ENCODE measurements at places on chromosomes 12 and 14. TPM values are rescaled to one million over a fixed set of nuclear protein-coding genes. Genes with fewer than 3 reads are reported as not detected.

- DNase-seq, result no peak
Observed at GRCh38 chr14:87397499-87397898, 595.5 kb downstream of the GALC start.

DNA sequence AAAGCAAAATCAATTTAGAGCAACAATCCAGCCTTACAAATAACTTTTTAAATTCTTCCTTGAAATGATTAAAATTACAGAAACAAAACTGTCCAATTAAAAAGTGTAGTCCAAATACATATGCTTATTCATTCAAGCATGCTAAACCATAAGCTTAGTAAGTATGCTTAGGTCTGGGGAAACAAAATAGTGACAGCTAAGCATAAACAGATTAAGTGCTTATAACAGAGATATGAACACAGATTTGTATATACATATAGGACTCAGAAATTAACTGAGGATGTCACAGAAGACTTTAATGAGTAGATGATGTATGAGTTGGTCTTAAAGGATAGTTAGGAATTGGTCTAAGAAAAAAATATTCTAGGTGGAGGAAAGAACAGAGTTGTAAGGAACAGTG, 41.8 kb downstream of the SCAF11 start:
- DNase-seq, result no peak

DNA sequence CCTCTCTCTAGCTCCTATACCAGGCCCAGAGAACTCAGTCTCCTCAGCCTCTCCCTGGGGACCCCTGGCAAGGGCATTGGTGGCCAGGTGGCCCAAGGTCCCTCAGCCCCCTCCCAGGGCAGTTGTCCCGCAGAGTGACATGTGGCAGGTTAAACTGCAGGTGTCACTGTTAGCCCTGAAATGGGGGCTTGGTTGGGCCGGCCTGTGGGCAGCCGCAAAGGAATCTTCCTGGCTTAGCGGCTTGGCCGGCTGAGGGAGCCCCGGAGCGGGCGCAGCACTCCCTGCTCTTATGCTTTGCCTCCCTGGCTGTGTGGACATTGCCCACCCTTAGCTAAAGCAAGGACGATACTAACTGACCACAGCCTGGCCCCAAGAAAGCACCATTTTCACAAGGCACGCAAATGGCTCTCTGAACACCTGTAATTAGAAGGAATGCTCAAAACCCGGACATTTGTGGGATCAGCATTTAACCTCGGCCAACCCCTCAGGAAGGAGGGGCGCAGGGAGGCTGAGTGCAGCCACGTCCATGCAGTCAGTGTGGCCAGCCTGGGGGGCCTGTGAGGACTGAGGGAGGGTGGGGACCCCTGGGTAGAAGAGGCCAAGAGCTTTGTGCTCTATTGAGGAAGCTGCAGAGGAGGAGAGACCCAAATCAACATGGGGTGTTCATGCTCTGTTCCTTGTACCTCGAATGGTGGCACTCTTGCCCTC, 82.2 kb downstream of the PAPOLA start:
- no peak for DNase-seq

GRCh38 chr14:103526247-103526913, 2.6 kb upstream of the TRMT61A start:
- DNase-seq, result no peak

The NAV3 gene
- 7.6 TPM for total RNA-seq

The TMEM106C gene
- total RNA-seq, result 46.0 TPM

The CPNE6 gene
- not detected for total RNA-seq

The TPH2 gene
- not detected for total RNA-seq

Measured in heart right ventricle (tissue), 16 donors.